T-helper 2 cell (primary cell): ENCODE measurements at places on chromosomes 1 and 21.

DNA sequence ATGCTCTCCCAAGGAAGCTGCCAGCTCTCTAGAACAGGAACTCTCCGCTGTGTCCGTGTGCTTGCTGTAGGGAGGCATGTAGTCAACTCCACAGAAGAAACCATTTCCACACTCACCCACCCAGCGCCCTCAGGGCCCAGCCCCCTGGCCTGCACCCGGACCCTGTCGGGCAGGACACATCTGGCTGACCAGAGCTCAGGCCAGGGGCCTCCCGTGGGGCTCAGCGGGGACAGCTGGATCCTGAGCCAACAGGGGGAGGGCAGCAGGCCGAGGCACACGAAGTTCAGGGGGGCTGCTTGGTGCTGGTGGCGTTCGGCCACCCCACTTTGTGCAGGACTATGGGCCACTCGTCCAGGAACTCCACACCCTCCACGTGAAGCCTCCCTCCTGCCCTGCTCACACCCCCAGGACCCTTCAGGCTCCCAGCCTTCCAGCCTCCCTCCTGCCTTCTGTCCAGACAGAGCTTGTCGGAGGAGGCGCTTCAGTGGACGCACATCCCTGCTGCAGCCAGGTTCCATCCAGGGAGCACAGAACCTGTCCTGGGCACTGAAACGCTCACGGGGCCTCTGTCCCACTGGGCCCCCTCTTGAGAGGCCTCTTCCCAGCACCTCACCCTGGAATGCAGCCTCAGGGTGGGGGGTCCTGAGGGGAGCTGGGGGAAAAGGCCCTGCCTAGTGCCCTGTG lies 15.0 kb upstream of the FAAP20 start:
- no peak for DNase-seq

GRCh38 chr1:64497088-64497883 lies 27.4 kb downstream of the CACHD1 start:
- no peak for DNase-seq

GRCh38 chr1:66450043-66450514 lies 83.9 kb upstream of the SGIP1 start:
- DNase-seq: no peak

GRCh38 chr1:222643606-222643937 lies 25.7 kb downstream of the MIA3 start:
- no peak for DNase-seq

GRCh38 chr1:96771847-96772246 lies 50.3 kb downstream of the PTBP2 start:
- DNase-seq: no peak

GRCh38 chr1:98398649-98399048 lies 262.9 kb upstream of the SNX7 start:
- DNase-seq: no peak

DNA sequence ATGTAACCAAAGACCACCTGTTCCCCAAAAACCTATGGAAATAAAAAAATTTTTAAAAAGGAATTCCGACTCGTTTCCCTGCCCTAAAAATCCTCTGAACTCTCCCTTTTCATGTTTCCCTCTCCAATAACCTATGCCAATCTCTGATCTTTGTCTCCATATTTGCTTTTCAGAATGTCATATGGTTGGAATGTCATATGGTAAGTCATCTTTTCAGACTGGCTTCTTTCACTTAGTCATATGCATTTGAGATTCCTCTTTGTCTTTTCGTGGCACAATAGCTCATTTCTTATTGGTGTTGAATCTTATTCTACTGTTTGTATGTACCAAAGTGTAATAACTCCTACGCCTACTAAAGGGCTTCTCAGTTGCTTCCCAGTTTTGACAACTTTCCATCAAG lies 117.5 kb downstream of the BACH1 start:
- DNase-seq: no peak

- DNase-seq: no peak
Measured at GRCh38 chr21:37684115-37684493, 232.2 kb downstream of the KCNJ6 start.
